COLO829 (cell line): ENCODE measurements at places on chromosomes 16 and 17.
A peak's percentile ranks its signal among the peaks of the same experiment; 100 is the strongest.

- DNase-seq = no peak
Observed at GRCh38 chr16:76787394-76787793, 403.6 kb upstream of the MON1B start.

DNA sequence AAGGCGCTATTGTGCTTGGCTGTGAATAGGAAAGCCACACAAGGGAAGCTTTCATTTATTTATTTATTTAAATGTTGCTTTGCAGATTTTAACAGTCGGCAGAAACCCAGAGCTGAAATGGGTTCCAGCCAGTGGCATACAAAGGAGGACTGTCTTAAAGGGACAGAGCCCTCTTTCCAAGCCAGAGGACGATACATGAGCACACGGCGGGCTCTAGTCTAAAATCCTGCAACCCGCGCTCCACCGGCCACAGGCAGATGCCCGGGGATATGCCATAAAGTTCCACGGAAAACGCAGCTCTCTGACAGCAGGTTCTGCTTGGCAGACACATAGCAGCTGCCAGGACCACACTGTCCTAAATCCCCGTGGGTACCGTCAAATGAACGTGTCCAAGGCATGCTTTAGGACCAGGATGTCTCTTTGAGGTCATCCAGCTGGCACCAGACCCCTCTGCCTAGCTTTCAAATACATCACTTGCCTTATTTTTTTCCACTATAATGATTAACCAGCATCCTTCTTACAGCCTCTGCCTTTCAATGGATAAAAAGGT is 64.6 kb downstream of the CYTH1 start:
- DNase-seq = peak; percentile 84

DNA sequence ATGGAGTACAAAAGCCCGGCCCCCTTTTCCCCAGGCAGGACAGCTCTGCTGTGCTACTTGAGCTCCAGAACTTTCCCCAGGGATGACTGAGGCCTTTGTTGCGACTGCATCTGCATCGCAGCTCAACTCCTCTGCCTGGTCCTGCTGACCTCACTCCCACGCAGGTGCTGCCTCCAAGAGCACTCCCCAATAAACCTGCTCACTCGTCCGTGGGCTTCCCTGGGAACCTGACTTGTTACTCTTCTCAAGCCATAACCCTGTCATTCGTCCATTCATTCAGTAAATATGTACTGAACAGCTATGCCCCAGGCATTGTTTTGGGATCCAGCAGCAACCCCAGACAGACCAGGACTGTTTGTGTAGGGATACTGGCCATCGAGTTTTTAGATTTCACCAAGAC is 11.6 kb upstream of the RMI2 start:
- peak; percentile 35 for DNase-seq

GRCh38 chr16:85929259-85929721 is 30.3 kb downstream of the IRF8 start:
- DNase-seq = no peak

DNA sequence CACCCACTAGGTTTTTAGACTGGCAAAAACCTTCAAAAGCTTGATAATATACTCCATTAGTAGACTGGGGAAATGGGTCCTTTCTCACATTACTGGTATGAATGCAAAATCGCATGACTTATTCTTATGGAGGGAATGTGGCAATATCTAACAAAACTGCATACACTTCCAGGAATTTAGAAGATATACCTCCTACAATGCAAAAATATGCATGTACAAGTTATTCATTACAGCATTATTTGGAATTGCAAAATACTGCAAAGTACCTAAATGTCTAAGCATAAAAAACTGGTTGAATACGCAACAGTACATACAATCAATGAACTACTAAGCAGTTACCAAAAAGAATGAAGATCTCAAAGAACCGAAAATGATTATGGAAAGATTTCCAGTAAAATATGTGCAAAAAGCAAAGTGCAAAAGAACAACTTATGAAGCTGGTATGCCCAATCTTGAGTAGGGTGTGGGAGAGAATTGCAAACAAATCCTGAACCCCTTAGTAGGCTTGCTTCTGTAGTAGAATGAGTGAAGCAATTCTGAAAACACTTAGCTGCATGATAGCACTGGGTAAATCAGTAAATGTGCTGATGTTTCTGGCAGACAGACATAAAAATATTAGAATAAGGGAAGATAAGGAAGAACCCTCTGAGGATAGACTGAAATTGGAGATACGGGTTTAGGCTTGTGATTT is 180.1 kb downstream of the PARN start:
- DNase-seq = no peak

- no peak for DNase-seq
Observed at GRCh38 chr16:75236736-75237397, 14.6 kb downstream of the BCAR1 start.

GRCh38 chr16:78045865-78046581 is 23.7 kb downstream of the CLEC3A start:
- peak; percentile 10 for DNase-seq

- DNase-seq = peak; percentile 65
Observed at GRCh38 chr17:143785-144281, 6.5 kb downstream of the SCGB1C2 start.

GRCh38 chr17:42695500-42695899 is 13.2 kb downstream of the CNTNAP1 start:
- DNase-seq = no peak
